Nasal cavity respiratory epithelium epithelial cell of viscerocranial mucosa (primary cell): ENCODE measurements at places on chromosomes 4 and X. TPM values are rescaled to one million over a fixed set of nuclear protein-coding genes. Genes with fewer than 3 reads are reported as not detected.

Gene RBMXL3
- not detected in 2 replicates for total RNA-seq

Gene NUDT11
- total RNA-seq = 5.5 TPM in 2 replicates

Gene SPANXD
- total RNA-seq = not detected in 2 replicates

Gene KIAA1210
- not detected in 2 replicates for total RNA-seq

Gene IL9R
- 0.14 TPM in 1 of 2 replicates, not detected in the other for total RNA-seq

Gene PRPS2
- total RNA-seq = 42.1 and 44.1 TPM in 2 replicates
